ENCODE measurements at places on chromosomes 2 and 18. TPM values are rescaled to one million over a fixed set of nuclear protein-coding genes. Genes with fewer than 3 reads are reported as not detected.

CPLX4 gene
- total RNA-seq = not detected

POTEC gene
- total RNA-seq = not detected

COL4A4 gene
- 1.2 TPM for total RNA-seq

CGREF1 gene
- not detected for total RNA-seq

LHCGR gene
- total RNA-seq = not detected

CDH20 gene
- total RNA-seq = 5.5 TPM

DGKD gene
- 78.6 TPM for total RNA-seq

ABHD1 gene
- total RNA-seq = not detected

POTEJ gene
- total RNA-seq = not detected

EMILIN2 gene
- total RNA-seq = 54.5 TPM

ANKRD36C gene
- 148 TPM for total RNA-seq

DNA sequence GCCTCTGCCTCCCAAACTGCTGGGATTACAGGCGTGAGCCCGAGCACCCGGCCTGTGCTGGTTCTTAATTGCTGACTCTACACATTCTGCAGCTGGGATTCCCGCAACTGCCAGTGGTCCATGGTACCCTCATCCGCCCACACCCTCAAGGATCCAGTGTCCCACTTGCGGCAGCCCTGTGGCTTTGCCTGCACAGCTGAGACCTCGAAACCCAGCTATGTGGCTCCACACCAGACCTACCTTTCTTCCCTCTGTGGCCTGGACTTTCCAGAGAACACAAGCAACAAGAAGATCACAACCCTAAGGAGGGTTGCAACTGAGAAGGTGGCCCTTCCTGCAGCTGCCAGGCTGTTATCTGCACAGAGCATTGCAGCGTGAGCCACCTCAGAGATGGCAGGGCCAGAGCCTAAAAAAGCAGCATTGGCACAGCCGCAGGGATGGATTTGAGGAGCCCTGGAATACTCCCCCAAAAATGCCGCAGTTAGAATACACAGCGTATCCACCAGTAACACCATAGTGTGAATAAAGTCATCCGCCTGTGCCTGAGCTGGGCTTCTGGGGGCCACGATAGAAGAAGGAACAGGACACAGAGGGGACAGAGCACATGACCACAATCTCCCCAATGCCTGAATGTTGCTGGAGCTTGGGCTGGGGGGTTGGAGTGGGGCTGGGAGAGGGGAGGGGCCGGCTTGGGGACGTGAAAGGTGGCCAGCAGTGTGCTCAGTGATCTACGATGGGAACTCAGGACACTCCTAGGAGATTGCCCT is 1.9 kb downstream of the GPR55 start:
- no peaks in the 10 kb centered on the region for H3K27me3 ChIP-seq
- no peak overlapping the region for H3K27ac ChIP-seq
- H3K4me1 ChIP-seq = no peaks in the 10 kb centered on the region
- H3K4me3 ChIP-seq = peak overlapping the region; percentile 37

GRCh38 chr18:70046207-70046606 is 98.5 kb upstream of the CD226 start:
- no peak for DNase-seq
- H3K4me1 ChIP-seq = no peaks in the 10 kb centered on the region
- no peaks in the 10 kb centered on the region for H3K27me3 ChIP-seq

- DNase-seq = no peak
- H3K4me3 ChIP-seq = no peak overlapping the region
- H3K36me3 ChIP-seq = no peaks in the 10 kb centered on the region
- H3K27ac ChIP-seq = no peak overlapping the region
Measured at GRCh38 chr2:133557614-133558013, 10.6 kb downstream of the NCKAP5 start.

- no peaks in the 10 kb centered on the region for H3K36me3 ChIP-seq
- H3K4me1 ChIP-seq = no peaks in the 10 kb centered on the region
- H3K27ac ChIP-seq = no peak overlapping the region
- DNase-seq = no peak
- no peak overlapping the region for H3K4me3 ChIP-seq
Measured at GRCh38 chr18:1805521-1805920, 765.8 kb downstream of the METTL4 start.

DNA sequence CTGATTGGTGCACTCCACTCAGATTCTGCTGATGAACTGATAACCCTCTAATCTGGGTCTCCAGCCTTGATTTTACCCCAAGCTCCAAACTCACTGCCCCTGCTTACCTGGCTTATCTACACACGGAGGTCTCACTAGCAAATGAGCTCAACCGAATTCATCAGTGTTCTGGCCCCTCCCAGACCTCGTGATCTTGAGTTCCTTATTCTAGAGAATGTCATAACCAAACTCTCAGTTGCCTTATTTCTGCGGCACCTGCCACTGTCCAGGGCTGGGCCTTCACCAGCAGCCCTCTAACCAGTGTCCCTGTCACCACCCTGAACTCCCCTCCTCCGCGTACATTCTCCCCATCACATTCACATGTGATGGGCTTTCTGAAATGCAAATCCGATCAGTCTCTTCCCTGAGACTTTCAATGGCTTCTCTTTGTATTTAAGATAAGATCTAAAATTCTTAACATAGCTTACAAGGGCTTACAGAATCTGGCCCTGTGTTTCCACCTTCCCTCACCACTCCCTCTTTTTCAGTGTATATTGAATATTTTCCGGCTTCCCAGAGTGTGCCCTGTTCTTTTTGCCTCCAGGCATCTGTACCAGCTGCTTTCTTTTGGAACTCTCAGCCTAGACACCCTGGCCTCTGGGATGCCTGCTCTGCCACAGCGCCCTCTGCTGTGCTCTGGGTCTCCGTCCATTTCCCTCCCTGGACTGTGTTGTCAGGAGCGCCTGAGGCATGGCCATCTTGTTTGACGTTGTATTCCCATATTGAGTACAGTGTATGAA is 31.1 kb downstream of the NAB1 start:
- DNase-seq = peak; percentile 76
- no peaks in the 10 kb centered on the region for H3K27me3 ChIP-seq
- no peak overlapping the region for H3K4me3 ChIP-seq

DNA sequence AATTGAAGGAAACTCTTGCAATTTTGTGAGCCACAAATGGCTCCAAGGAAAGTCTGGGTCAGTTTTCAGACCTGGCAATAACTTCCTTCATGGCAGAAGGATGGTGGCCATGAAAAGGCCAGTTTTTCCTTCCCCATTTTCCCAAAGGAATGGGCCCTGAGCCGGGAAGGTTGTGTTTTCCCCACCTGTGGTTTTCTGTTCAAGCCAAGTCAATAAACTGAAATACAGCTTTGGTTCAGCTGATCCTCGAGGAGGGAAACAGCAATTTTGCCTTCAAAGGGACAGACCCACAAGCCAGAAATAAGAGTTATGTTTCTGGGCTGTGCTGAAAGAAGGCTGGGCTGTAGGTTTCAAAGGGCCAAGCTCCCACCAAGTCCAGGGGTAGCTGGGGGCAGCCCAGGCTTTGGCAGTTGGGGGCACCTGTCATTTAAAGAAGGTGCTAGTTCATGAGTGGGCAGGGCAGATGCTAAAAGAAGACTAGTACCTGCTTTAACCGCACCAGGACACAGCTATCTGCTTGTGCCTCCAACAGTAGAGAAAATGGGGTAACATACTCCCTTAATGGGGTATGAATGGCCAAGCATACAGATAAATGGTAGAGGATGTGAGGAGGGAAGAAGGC is 97.0 kb downstream of the TTC32 start:
- no peak overlapping the region for H3K4me3 ChIP-seq
- no peaks in the 10 kb centered on the region for H3K4me1 ChIP-seq
- no peak for DNase-seq
- H3K27me3 ChIP-seq = no peaks in the 10 kb centered on the region
- no peaks in the 10 kb centered on the region for H3K36me3 ChIP-seq

- H3K4me3 ChIP-seq = peak overlapping the region; percentile 59
- no peaks in the 10 kb centered on the region for H3K27me3 ChIP-seq
- H3K4me1 ChIP-seq = no peaks in the 10 kb centered on the region
- DNase-seq = no peak
- H3K27ac ChIP-seq = peak overlapping the region; percentile 84
Measured at GRCh38 chr2:231513746-231514224, 16.5 kb downstream of the NMUR1 start.

DNA sequence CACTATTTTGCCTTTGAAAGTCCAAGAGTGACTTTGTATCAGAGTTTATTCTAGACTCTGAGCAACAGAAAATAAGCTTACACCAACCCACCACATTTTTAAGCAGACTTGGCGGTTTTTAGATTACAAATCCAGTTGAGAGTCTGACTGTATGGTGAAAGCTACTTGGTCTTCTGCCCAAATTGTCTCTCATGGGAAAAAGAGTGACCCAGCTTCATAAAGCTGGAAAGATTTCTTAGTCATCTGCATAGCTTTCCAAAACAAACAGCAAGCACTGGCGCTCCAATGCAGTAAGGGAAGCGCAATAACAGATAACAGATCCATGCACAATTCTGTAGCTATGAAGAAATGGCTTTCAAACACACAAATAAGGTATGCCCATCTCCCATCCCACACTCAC is 7.1 kb downstream of the DSG1 start:
- H3K4me3 ChIP-seq = no peak overlapping the region
- no peak for DNase-seq
- H3K27me3 ChIP-seq = no peaks in the 10 kb centered on the region
- H3K27ac ChIP-seq = no peak overlapping the region

GRCh38 chr2:90207454-90208058 is 1516.1 kb downstream of the RPIA start:
- H3K4me1 ChIP-seq = no peaks in the 10 kb centered on the region
- H3K4me3 ChIP-seq = no peak overlapping the region
- no peaks in the 10 kb centered on the region for H3K27me3 ChIP-seq
- no peaks in the 10 kb centered on the region for H3K36me3 ChIP-seq

DNA sequence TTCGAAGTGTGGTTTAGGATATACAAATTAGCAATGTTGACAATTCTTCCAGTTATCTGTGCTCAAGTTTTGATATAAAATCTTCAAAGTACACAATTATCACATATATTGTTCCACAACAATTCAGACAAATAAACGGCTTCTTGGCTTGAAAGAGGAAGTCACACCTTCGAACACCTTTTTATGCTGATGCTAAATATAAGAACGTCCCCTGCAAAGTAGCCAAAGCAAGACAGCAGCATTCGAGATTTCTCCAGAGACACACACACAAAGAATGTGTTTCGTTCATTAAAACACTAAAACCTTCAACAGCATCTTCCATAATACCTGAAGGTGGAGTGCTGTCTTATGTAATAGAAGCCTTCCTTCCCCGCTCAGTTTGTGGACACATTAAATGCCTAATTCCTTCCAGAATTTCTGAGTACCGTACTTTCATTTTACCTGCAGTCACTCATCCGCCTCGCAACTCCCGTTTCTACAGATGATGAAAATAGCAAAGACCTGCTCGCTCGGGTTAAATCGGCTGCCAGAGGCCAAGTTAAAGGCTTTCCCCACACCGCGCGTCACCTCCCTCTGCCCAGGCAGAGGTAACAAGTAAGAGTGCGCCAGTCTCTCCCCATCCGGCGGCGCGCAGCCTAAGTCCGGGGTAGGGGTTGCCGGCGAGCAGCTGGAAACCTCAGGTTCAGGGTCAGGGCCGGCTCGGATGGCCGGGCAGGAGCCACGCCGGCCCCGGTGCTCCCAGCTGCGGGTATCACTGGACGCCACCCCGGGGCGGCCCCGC is 847 bp downstream of the SERPINE2 start:
- H3K4me1 ChIP-seq = no peaks in the 10 kb centered on the region
- H3K4me3 ChIP-seq = peak overlapping the region; percentile 84
- peak overlapping the region; percentile 64 for H3K27ac ChIP-seq
- H3K36me3 ChIP-seq = no peaks in the 10 kb centered on the region
- H3K27me3 ChIP-seq = no peaks in the 10 kb centered on the region
- peak; percentile 58 for DNase-seq

DNA sequence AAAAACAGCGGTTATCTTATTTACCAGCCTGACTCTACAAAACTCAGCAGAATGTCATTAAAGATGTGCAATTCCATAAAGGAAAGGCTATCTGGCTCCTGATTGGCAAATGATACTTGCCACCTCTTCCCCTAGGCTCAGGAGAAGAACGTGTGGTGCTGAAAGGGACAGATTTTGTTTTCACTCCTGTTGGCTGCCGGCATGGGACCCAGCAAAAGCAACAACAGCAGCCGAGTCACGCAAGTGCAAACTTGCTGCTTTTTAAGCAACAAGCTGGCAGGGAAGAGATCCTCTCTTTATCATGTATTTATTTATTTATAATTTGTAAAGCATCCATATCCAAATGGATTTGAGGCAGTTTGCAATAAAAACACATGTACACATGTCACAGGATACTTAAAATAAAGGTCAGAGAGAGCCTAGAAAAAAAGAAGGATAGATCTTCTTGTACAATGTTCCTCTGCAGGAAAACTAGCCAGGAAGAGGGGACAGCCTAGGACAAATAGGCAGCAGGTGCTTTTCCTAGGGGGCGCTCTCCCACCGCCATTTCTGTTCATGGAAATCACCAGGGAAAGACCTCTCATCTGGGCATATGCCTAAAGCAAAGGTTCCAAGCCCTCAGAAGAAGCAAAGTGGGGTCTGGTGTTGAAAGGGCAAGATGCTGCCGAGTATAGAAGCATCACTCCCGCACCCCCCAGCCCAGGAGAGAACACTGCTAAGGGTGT is 799.3 kb downstream of the BCL11A start:
- H3K4me1 ChIP-seq = no peaks in the 10 kb centered on the region
- no peaks in the 10 kb centered on the region for H3K27me3 ChIP-seq
- no peak for DNase-seq
- no peak overlapping the region for H3K4me3 ChIP-seq
- no peak overlapping the region for H3K27ac ChIP-seq
- no peaks in the 10 kb centered on the region for H3K36me3 ChIP-seq

DNA sequence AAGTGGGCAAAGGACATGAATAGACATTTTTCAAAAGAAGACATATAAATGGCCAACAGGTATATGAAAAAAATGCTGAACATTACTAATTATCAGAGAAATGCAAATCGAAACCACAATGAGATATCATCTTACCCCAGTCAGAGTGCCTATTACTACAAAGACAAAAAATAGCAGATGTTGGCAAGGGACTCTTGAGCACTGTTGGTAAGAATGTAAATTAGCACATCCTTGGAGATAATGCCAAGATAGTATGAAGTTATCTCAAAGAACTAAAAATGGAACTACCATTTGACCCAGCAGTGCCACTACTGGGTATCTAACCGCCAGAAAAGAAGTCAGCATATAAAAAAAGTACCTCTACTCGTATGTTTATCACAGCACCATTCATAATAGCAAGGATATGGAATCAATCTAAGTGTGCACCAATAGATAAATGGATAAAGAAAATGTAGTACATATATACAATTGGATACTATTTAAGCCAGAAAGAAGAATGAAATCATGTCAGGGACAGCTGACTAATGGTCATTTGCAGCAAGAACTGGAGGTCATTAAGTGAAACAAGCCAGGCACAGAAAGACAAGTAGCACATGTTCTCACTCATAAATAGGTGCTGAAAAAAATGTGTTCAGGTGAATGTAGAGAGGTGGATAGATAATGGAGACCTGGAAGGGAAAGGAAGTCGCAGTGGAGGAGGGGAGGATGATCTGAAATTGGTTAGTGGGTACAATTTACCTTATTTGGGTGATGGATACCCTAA is 141.7 kb upstream of the B3GNT2 start:
- H3K36me3 ChIP-seq = no peaks in the 10 kb centered on the region
- no peak for DNase-seq
- no peak overlapping the region for H3K27ac ChIP-seq
- no peaks in the 10 kb centered on the region for H3K27me3 ChIP-seq
- no peaks in the 10 kb centered on the region for H3K4me1 ChIP-seq
- H3K4me3 ChIP-seq = no peak overlapping the region
